Stimulated activated CD4-positive, alpha-beta T cell treated with anti-CD3 and anti-CD28 coated beads, Interleukin-4, amount 100 ng/mL, for 24 hours (primary cell): ENCODE measurements at places on chromosomes 2 and 18.

DNA sequence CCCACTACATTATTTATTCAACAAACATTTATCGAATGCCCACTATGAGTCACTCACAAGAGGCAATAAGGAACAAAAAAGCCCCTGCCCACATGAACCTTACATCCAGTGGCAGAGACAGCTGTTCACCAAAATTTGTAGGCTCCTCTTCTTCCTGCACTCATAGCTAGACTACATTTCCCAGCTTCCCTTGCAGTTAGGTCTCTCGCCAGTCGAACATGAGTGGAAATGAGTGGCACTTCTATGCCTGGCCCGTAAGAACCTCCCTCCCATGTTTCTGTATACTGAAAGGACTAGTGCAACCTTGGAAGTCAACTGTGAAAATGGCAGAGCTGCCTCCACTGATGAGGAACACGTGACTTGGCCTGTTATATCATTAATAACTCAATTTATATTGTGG, 19.4 kb upstream of the NCOA1 start:
- DNase-seq, result no peak

DNA sequence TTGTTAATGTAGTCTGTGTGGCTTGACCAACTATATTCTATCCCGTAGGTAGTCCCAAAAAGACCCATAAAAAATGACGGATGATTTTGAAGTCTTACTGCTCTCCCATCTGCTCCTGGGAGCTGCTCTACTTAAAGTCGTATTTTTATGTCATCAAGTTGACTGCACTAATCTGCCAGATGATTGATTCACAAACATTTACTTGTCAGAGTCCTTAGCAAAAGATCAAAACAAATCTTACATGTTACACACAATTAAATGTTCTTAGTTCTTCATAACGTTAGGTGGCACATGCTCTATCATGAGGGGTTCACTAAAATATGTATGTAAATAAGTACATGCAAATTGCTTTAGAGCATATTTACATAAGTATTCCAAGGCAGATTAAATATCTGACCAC, 498.3 kb upstream of the LRRTM4 start:
- no peak for DNase-seq

DNA sequence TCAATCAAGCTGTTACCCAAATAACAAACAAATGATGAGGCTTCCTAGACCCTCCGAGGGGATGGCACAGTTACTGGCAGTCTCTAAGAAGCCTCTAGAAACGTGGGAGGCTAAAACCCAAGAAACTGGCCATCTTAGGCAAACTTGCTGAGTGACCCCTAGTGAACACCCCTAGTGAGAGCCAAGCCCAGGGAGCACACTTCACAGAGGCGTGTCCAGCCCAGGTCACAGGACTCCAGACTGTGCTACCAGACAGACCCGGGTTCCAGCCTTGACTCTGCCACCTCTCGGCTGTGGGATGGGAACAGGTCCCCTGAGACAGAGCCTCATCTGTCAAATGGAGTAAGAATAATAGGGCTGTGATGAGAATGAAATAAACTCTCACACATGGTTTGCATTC, 83.5 kb upstream of the ASAP2 start:
- DNase-seq, result no peak

DNA sequence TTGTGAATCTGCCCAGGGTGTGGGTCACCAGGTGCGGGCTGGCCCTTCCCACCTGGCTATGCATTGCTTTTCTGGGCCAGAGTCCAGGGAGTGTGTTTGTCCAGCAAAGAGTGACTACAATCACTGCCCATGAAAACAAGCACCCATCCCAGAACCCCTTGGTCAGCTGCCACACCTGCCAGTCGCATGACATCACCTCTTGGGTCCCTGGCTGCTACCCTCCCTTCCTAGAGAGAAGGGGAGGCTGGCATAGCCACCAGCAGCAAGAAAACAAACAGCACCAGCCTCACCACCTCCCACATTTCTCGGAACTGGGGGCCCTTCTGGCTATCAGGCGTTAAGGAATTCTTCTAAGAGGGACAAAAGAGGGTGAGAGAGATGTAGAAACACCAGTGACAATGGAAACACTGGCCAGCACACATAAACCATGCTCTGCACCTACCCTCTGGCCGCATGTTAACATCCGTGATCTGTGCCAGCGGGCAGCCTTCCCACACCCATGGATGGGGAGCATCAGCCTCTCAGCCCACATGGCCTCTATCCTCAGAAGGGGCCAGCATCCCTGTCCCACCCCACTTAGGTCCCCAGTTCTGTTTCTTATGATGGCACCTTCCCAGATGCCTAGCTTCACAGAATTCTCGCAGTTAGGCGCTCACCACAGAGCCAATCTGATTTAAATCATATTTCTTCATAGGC, 109.7 kb upstream of the GLI2 start:
- no peak for DNase-seq

DNA sequence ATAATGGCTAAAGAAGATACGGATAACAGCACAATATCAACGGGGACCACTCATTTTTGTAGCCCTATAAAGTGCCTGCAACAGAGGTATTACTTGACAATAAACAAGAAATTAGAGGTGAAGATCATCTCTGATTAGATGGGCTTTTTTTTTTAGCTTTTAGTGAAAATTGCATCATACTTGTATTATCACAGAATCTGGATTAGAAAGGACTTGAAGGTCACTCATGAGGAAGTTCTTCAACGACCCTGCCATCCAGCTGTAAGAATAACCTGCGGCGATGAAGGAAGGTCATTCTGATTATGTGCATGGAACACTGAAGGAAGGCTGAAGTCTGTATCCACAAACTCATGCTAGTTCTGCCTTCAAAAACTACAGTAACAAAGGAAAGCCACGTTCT, 40.5 kb downstream of the THOC1 start:
- DNase-seq, result no peak

- no peak for DNase-seq
Measured at GRCh38 chr18:2536063-2536462, 35.2 kb downstream of the METTL4 start.

DNA sequence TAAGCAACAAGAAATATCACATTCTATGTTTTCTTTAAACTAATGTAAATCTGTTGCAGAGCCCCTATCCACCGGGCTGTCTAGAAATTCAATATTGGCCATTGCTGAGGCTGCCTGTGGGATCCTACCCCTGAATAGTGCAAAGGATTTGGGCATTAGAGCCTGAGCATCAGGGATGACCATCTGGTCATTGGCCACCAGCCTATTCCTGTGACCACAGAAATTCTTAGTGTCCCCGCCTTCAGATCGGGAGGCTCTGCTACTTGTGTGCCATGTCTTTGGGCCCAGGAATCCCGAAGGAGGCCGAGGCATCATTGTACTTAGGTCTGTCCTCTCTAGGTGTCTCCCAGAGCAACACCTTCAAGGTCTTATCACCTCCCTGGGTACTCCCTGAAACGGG, 73.8 kb downstream of the HRH4 start:
- no peak for DNase-seq

- no peak for DNase-seq
Measured at GRCh38 chr2:236749346-236749745, 179.7 kb downstream of the ACKR3 start.

GRCh38 chr2:240280621-240281020, 140.2 kb upstream of the OTOS start:
- no peak for DNase-seq

- no peak for DNase-seq
Measured at GRCh38 chr2:221494556-221494955, 77.5 kb downstream of the EPHA4 start.

- DNase-seq, result peak; percentile 85
Measured at GRCh38 chr2:64606479-64607363, 47.0 kb downstream of the SERTAD2 start.

GRCh38 chr2:109647636-109648035, 33.5 kb downstream of the SOWAHC start:
- no peak for DNase-seq

DNA sequence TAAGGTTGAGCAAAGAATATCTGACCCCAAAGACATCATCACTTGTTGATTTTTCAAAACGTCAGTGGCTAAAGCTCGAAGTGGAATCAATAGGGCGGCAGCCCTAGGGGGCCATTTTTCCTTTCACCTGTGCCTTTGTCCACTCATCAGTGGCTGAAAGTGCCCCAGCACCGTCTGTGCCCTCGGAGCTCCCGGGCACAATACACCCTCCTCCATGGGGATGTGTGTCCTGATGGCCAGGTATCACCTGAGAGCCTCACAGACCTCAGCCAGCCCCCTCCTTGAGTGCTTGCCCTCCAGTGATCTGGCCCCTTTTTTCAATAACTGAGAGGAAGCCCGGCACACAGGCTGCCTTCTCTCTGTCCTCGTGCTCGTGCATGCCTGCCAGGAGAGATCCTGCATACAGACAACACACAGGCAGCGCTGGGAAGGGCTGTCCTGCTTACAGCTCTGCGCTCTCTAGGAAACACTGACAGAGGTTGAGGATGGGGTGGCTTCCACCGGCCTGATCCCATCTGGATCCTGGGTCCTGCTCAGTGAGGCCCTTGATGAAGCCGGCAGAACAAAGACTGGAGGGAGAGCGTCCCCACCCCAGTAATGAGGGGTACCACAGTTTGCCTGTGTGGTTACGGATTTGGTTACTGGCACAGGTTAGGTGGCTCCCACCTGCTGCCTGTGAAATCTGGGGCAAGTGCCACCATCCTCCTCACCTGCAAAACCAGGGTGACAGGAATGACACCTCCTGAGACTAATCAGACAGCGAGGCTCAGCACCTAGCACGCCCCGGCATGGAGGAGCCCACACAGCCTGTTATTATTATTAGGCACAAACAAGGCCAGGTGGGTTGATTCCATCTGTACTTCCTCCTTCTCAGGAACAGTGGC, 197.5 kb upstream of the RAB6C start:
- no peak for DNase-seq
